Activated CD4-positive, alpha-beta T cell treated with anti-CD3 and anti-CD28 coated beads, Interleukin-2, amount 50 U/mL, for 24 hours (primary cell): ENCODE measurements at places on chromosomes 4 and X.

DNA sequence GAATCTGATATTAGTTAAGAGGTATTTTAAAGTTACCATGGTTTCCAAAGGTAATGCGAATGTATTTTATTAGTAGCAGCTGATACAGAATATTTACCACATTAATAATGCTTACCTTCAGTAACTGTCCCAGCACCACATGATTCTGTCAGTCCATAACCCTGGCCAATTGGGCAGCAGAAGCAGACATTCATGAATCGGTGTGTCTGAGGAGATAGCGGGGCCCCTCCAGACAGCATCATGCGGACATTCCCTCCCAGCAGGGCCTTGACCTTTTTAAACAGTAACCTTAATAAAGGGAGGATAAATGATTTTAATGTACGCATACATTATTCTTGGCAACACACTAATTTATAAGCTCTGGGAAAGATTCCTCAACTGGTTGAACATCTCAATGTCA is 43.0 kb upstream of the KCNE5 start:
- DNase-seq = no peak

DNA sequence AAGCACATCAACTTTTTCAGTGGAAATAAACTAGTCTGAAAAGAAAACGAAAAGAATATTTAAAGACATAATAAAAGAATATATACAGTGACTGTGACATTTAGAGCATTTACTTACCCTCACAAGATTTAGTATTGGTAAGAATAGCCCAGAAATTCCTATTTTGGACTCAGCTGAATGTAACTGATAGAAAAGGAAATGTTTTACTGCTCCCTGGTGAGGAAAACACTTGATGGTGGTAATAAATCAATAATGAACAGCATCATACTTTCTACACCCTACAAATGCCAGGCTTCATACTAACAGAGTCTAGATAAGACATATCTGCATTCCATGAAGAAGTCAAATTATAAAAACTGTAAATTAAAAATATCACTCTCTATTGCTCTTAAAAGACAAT is 753.5 kb upstream of the PCDH10 start:
- no peak for DNase-seq

DNA sequence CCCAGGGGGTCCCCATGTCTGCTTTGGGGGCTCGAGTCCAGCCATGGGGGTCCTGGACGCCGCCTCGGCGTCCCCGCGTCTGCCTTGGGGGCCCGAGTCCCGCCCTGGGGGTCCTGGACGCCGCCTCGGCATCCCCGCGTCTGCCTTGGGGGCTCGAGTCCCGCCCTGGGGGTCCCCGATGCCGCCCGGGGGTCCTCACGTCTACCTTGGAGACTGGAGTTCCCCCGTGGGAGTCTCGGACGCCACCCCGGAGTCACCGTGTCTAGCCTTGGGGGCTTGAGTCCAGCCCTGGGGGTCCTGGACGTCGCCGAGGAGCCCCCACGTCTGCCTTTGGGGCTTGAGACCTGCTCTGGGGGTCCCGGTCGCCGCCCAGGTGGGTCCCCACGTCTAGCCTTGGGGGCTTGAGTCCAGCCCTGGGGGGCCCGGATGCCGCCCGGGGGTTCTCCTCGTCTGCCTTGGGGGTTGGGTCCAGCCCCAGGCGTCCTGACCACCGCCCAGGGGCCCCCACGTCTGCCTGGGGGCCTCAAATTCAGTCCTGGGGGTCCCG is 1.1 kb upstream of the GTPBP6 start:
- no peak for DNase-seq

GRCh38 chr4:88674565-88674964 is 23.1 kb downstream of the NAP1L5 start:
- no peak for DNase-seq

GRCh38 chrX:16653424-16653823 is 3.5 kb downstream of the S100G start:
- no peak for DNase-seq

DNA sequence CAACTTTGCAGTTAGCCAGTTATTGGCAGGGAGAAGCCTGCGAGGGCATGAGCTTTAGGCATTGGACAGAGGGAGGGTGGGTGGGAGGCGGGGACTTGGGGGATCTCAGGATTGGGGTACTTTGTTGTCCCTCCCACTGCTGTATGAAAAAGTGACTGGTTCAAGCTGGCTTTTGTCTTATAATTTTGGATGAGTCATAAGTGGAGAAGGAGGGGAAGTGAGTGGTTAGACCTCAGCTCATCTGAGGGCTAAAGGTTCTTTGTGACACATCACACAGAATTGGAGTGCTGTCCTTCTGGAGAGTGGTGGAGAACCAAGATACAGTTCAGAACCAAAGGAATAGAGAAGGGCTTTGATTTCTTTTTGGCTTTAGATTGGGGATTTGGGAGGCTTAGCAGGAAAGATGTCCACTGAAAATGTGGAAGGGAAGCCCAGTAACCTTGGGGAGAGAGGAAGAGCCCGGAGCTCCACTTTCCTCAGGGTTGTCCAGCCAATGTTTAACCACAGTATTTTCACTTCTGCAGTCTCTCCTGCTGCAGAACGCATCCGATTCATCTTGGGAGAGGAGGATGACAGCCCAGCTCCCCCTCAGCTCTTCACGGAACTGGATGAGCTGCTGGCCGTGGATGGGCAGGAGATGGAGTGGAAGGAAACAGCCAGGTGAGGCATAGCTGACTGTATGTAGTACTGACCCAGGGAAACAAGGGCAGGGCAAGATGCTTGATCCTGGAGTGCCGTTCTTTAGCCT is at the start of gene SLC4A4:
Gene SLC4A4 (plus strand): TSS at position 175 of the 748 bp plus-strand sequence.
- DNase-seq = no peak

- no peak for DNase-seq
Observed at GRCh38 chr4:5444918-5445517, 263.3 kb downstream of the EVC2 start.

DNA sequence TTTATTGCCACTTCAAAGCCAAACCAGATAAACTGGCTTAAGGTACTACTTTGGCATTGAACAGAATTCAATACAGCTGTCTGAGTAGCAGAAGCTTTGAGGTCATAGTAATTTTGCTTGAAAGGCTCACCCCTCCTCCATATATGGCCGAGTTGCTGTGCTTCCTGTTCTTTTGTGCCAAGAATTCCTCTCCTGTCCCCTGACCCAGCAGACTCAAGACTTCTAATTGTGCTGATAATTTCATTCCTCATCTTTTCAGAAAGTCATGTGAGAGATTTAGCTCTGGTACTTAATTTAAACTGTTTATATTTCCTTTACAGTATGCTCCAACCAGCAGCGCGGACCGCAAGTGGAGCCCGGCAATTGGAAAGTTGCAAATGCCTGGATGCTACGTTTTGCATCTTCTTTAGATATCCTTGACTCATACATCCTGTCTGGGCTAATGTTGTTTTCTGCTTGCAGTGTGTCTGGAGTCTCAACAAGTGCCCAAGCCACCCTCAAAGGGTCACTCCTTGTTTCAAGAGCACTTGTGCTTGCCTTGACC is 373.4 kb downstream of the PDGFC start:
- no peak for DNase-seq

- DNase-seq = no peak
Observed at GRCh38 chr4:152607178-152607577, 71.3 kb upstream of the FBXW7 start.

GRCh38 chr4:123315617-123316016 is 81.0 kb upstream of the SPRY1 start:
- DNase-seq = no peak

DNA sequence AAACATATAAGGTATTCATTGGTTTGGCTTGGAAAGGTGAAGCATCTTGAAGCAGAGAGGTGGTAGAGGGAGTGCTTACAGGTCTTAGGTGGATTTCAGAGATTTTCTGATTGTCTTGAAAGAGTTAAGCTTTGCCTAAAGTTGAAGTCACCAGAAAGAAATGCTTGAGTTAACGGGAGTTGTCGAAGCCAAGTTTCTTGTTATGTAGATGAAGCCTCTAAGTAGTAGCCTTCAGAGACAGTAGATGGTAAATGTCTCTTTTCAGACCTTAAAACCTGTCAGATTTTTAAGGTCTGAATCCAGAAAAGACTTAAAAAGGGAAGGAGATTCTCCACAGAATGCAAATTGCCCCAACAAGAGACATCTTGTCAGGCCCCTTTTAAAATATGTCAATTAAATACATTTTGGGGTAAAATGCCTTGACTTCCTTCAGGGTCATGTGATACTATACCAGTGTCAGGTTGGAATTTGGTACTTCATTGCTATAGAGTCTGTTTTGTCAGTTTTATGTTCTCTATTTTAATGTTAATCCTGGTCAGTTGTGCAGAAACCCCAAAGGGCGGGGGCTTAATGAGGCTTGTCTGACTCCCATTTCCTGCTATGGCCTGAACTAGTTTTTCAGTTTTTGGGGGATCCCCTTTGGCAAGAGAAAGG is 81.0 kb downstream of the PCDH18 start:
- DNase-seq = no peak

DNA sequence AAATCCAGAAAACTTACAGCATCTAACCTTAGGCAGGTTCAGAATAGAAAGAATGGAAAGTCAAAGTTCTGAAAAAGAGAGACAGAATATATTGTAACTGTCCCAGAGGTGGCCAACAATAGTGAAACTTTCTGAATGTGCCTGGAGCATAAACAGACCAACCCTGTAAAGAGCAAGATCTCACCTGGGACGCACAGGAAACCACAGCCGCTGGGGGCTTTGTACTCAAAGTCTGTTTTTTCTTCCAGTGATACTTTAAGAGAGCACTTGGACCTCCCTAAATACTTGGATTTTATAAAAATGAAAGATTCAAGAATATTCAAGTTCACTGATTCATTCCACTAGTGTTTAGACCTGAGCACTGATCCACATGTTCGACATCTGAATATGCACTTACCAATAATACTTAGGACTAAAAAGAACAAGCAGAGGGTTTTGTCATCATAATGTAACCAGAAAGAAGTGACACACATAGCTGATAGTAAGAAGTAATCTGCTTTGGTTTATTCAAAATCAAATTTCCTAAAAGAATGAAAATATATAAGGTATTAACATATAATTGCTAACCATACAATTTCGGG is 35.3 kb downstream of the ARAP2 start:
- DNase-seq = no peak

DNA sequence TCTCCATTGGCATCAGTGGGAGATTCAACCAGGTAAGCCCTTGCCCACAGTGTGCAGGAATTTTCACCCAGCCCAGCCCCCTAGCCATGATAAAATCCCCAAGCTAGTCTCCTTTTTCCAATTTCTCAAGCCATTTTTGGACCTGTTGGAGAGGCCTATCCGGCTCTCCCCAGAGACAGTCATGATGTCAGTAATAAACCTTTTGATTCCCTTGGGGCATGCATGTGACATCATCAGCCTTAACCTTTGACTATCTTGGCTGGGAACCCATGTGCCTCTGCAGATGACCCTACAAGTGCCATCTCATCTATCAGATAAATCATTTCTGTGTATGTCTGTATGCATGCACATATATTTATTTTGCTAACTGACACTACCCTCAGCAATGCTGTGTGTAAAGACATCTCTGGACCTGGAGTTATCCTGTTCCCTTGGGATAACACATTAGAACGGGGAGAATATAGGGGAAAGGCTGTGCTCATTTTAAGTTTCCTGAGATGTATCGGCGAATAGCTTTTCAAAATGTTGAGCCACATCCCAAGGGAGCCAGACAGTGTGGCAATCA is 51.0 kb downstream of the CYTL1 start:
- DNase-seq = no peak

DNA sequence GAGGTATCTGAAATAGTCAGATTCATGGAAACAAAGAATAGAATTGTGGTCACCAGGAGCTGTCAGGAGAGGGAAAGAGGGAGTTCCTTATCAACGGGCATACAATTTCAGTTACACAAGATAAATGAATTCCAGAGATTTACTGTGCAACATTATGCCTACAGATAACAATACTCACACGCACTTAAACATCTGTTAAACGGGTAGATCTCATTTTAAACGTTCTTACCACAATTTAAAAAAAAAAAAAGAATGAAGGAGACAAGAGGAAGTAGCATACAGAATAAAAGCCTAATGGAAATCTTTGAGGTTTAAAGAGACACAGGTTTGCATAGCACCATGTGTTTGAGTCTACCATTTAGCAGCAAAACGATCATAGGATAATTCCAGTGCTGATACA is 298.0 kb downstream of the DKK2 start:
- DNase-seq = no peak

DNA sequence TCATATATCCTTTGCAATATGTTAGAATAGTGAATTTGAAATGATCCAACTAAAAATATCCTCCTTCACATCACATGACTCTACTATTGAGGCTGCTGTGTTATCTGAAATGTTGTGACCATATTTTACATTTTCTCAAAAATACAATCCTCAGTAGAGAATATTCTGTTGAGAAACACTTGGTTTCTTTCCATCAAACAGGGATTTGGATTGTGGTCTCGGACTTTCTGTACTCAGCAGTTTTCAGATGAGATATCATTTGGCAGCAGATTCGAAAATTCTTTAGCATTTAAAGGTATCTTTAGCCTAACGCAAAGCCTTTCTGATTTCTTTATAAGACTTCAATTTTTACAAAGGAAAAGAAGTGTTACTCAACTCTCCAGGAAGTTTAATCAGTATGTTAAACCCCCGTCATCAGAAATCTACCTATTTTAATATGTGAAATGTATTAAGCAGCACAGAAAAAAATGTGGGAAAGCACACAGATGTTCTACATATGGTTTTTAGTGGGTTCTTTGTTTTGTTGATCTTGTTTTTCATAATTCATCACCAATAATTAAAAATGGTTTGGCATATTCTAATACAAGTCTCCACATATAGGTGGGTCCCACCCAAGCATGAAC is 55.4 kb upstream of the ANXA3 start:
- no peak for DNase-seq

DNA sequence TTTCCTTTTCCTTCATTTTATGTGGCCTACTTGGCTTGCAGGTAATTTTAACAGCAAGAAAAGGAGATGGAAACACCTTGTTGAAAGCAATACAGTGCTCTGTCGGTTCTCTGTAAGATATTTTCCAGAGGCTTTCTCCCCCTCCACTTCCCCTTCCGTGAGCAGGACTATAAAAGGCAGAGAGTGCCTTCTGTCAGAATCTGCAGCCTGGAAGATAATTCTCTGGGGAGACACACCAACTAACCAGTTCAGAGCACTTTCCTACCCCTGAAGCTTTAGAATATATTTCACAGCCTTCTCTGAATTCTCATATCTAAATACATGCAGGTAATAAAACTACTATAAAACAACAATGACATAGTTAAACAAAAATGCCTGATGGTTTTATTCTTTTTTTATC is 141.1 kb downstream of the IDS start:
- DNase-seq = no peak

- DNase-seq = no peak
Observed at GRCh38 chr4:2588259-2588658, 51.8 kb downstream of the FAM193A start.

DNA sequence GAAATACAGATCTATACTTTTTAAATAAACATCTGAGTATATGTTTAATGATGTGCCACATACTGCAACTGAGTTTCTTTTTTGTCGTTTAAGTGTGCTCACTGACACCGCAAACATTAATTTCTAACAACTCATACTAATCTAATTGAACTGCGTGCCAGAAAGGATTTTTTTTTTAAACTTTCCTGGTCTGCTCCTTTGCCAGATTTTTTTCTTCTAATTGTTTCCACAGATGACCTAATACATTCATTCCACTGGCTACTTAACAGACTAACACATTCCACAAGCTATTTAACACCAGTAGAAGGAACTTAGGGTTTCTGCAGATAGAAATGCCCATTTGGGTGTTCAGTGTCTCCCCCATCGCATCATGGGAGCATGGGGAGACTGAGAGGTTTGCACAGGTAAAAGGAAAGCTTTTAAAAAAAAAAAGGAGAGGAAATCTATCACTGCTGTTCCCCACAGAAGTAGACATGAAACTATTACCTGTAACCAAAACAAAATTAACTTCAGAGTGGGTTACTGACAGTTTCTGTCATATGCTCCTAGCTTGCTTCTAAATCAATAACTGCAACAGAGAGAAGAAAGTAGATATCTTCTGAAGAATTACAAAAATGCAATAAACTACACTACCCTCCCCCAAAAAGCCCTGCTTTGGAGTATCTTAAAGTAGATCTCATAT is 31.6 kb downstream of the SH3KBP1 start:
- DNase-seq = no peak
